Adrenal gland (tissue), 19 donors: ENCODE measurements at places on chromosomes 16 and 17. TPM values are rescaled to one million over a fixed set of nuclear protein-coding genes. Genes with fewer than 3 reads are reported as not detected.

Gene STAT5A
- 51.4 TPM for polyA plus RNA-seq

Gene MT4
- not detected for polyA plus RNA-seq

Gene SOST
- not detected for polyA plus RNA-seq

Gene TNFRSF17
- polyA plus RNA-seq: 0.84 TPM

Gene C1QL1
- 0.88 TPM for polyA plus RNA-seq

Gene CCDC78
- polyA plus RNA-seq: 49.9 TPM

Gene MAPT
- 5.9 TPM for polyA plus RNA-seq

Gene CDH3
- polyA plus RNA-seq: 0.16 TPM

Gene CAPNS2
- 0.15 TPM for polyA plus RNA-seq

Gene ZNF594
- 1.1 TPM for polyA plus RNA-seq

Gene TOP2A
- polyA plus RNA-seq: 3.9 TPM

Gene NEUROD2
- polyA plus RNA-seq: not detected

Gene HOXB5
- polyA plus RNA-seq: 4.2 TPM

Gene TOX3
- 4.2 TPM for polyA plus RNA-seq

Gene ITGA3
- 116 TPM for polyA plus RNA-seq

Gene KRT17
- polyA plus RNA-seq: not detected

Gene SRCIN1
- polyA plus RNA-seq: 1.0 TPM

Gene TLK2
- 13.6 TPM for polyA plus RNA-seq
